Progenitor cell of endocrine pancreas (in vitro differentiated cells): ENCODE measurements at places on chromosomes 3 and 15. TPM values are rescaled to one million over a fixed set of nuclear protein-coding genes. Genes with fewer than 3 reads are reported as not detected.

DPPA2 gene
- total RNA-seq: 0.58 and 0.69 TPM in 2 replicates

DNA sequence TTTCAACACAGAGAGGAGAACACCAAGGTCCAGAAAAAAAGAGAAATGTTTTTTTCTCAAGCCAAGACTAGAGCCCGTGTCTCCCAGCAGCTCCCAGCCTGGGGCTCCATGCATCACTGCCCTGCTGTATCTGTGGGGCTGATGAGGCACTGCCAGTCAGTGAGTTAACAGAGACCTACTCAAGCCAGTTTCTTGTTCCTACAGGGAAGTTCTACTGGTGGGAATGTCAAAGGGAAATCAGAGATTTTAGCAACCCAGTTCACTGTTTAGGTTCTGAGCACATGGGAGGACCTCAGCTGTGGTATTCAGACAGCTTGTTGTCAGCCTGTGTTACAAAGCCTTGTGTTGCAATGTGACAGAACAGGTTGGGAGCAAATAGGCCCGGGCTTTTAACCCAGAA is 234.3 kb downstream of the TLE3 start:
- peaks cover 5% of the 10 kb centered on the region for H3K4me1 ChIP-seq
- no peak for DNase-seq
- H3K36me3 ChIP-seq: no peaks in the 10 kb centered on the region
- peaks cover 46% of the 10 kb centered on the region for H3K27me3 ChIP-seq
- H3K4me3 ChIP-seq: no peak overlapping the region
- no peak overlapping the region for H3K27ac ChIP-seq

GRCh38 chr15:40064231-40064894 is 25.4 kb upstream of the SRP14 start:
- DNase-seq: no peak
- no peaks in the 10 kb centered on the region for H3K27me3 ChIP-seq
- no peak overlapping the region for H3K4me3 ChIP-seq

DNA sequence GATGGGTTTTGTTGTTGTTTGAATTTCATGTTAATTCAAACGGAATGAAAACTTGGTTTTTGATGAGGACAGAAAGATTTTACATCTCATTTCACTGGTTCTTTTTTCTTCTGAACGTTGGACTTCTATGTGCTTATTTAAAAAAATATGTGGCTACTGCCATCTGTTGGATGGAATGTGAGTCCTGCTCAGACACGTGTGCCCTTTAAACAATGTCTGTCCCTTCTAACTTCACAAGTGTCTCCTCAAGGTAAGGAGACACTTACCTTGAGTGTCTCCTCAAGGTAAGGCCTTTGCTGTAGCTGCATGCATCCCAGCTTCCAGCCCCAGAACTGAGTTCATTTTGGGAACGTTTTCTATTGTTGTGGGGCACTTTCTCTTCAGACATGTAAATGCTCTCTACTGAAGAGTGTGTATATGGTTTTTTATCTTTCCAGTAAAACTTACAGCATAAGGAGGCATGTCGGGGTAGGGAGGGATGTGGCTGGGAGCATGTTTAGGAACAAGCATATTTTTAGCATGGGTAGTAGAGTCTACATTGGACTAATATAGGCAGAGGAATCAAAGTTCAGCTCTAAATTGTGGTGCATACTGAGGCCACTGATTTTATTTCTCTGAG is 63.1 kb upstream of the UBE3A start:
- H3K36me3 ChIP-seq: no peaks in the 10 kb centered on the region
- no peak overlapping the region for H3K27ac ChIP-seq
- H3K4me3 ChIP-seq: no peak overlapping the region
- no peak for DNase-seq
- no peaks in the 10 kb centered on the region for H3K4me1 ChIP-seq

- H3K27me3 ChIP-seq: no peaks in the 10 kb centered on the region
- DNase-seq: no peak
- H3K4me3 ChIP-seq: no peak overlapping the region
- H3K36me3 ChIP-seq: peaks cover 9% of the 10 kb centered on the region
- H3K27ac ChIP-seq: no peak overlapping the region
- no peaks in the 10 kb centered on the region for H3K4me1 ChIP-seq
Observed at GRCh38 chr3:160278210-160278609, 53.0 kb downstream of the C3orf80 start.

GRCh38 chr3:39269528-39269927 is 10.3 kb downstream of the CX3CR1 start:
- no peak overlapping the region for H3K27ac ChIP-seq
- H3K4me3 ChIP-seq: no peak overlapping the region
- DNase-seq: no peak
- no peaks in the 10 kb centered on the region for H3K4me1 ChIP-seq

GRCh38 chr3:108021131-108021530 is 69.7 kb downstream of the CD47 start:
- H3K4me3 ChIP-seq: no peak overlapping the region
- no peak overlapping the region for H3K27ac ChIP-seq
- no peaks in the 10 kb centered on the region for H3K36me3 ChIP-seq
- peaks cover 38% of the 10 kb centered on the region for H3K4me1 ChIP-seq
- H3K27me3 ChIP-seq: peaks cover 10% of the 10 kb centered on the region
- DNase-seq: no peak

DNA sequence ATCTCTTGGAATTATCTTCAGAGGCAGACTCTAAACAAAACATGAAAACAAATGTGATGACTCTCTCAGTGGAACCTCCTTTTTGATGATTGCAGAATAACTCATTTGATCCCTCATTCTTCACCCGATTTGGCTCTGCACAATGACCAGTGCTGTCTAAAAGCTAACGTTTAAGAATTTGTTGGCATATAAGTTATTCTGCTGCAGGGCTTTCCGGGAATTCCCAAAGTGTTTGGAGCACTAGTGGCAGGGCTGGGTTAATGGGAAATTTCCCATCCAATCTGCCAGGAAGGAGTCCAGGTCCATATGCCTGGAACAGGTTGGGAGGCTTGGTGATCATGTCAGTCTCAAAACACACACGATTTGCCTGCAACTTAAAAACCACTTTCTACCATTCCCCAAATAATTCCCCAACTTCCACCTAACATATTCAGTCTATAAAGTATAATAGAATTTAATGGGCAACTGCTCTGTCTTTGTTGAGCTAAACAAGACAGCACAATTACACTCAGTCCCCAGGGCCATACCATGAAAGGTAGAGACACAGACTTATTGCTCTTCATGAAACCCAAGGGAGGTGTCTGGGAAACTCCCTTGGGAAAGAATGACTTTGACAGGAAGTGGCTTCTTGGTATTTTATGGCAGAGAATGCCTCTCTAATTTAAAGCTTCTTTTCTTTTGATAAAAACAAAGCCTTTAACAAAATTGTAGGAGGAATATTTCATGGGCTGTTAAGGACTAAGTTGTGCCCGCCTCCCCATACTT is 38.0 kb downstream of the ARRDC4 start:
- no peak overlapping the region for H3K27ac ChIP-seq
- no peak for DNase-seq
- H3K4me1 ChIP-seq: no peaks in the 10 kb centered on the region
- H3K4me3 ChIP-seq: no peak overlapping the region

DNA sequence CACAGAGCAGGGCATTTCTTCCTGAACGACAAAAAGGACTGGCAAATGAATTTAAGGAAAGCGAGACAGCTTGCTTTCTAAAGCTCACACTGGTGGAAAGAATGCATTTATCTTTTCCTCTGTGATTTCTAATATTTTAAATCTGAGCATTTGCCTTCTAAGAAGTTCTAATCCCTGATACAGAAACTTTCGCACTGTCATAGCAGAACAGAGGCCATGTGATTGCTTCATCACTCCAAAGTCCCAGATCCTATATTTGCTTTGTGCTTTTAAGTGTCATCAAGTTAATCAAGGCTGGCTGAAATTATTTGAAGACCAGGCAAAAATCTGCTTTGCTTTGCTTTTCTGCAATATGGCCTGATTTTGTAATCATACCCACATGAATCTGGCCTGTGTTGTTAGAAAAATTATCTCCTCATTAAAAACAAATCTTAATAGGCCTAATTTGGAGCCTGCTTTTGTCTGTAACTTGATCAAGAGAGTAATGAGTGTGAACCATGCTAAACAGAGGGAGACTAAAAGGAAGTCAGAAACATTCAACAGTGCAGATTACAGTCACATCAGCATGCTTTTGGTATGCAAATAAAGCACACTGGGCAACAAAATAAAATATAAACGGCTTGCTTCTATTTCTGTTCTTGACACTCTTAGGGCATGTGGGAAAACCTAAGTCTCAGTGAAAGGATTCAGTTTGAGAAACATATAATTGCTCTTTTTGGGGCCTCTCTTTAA is 178.2 kb upstream of the ADAMTS9 start:
- H3K4me3 ChIP-seq: no peak overlapping the region
- no peak overlapping the region for H3K27ac ChIP-seq
- peaks cover 6% of the 10 kb centered on the region for H3K36me3 ChIP-seq
- no peak for DNase-seq

DNA sequence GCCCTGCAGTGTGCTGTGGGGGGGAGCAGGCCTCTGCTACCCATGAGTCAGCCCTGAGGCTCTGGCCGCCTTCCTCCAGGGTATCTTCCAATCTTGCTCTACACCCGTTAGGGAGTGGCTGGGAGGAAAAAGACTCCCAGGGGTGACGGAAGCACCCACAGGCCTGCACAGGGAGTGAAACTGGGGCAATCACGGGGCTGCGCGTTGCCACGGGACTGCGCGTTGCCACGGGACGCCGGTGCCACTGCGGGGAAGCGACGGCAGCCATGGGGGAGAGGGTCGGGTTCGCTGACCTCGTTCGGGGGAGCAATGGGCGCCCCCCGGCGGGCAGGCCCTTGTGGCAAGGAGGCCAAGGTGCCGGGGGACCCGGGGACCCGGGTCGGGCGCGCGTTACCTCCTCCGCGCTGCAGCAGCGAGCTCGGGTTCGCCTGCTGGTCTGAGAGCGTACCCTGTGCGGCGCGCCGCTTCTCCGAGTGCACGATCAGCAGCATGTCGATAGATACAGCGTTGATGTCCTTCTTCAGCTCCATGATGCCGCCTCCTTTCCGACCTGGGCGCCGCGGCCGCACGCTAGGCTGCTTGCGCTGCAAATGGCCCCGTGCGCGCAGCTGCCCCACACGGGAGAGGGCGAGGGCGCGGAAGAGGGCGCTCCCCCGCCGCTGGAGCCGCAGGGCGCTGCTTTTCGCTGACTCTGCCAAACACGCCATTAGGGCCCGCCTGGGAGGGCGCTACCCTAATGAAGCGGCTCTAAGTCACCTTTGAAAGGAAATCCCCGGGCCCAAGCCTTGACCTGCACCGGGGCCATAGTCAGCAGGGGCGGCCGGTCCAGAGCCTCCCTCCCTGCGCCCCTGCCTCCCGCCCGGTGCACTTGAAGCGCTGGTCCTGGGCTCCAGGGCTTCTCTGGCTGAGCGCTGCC is at the start of gene KY:
KY (minus strand) TSS at position 592 of the 916 bp plus-strand sequence; CDS start at position 530, 62 bp downstream.
- no peaks in the 10 kb centered on the region for H3K36me3 ChIP-seq
- H3K27ac ChIP-seq: no peak within 1 kb of the TSS
- peak within 1 kb of the TSS; percentile 66 for H3K4me3 ChIP-seq

GRCh38 chr15:58564981-58565380 is 133.2 kb downstream of the LIPC start:
- no peak overlapping the region for H3K4me3 ChIP-seq
- H3K36me3 ChIP-seq: no peaks in the 10 kb centered on the region
- peaks cover 7% of the 10 kb centered on the region for H3K4me1 ChIP-seq
- no peak overlapping the region for H3K27ac ChIP-seq
- no peaks in the 10 kb centered on the region for H3K27me3 ChIP-seq

DNA sequence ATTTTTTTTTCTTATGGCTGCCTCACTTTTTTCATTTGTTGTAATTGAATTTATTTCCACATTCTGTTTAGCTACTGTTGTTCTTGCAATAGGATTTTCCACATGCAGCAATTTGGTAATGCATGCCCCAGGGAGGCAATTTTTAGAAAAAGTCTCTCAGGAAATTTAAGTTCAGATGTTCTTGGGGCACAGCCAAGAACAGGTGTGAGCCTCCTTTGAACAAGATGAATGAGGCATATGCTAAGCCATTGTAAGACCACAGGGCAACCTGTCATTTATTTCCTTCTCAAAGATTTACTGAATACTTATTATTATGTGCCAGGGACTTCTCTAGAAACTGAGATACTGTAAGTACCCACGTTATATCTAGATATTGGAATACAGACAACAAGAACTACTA is 549.5 kb downstream of the DIPK2A start:
- H3K27me3 ChIP-seq: no peaks in the 10 kb centered on the region
- no peak overlapping the region for H3K4me3 ChIP-seq
- H3K27ac ChIP-seq: no peak overlapping the region
- no peaks in the 10 kb centered on the region for H3K36me3 ChIP-seq
- no peak for DNase-seq
- peaks cover 2% of the 10 kb centered on the region for H3K4me1 ChIP-seq

- DNase-seq: no peak
- no peak overlapping the region for H3K4me3 ChIP-seq
- H3K36me3 ChIP-seq: peaks cover 21% of the 10 kb centered on the region
- H3K27ac ChIP-seq: no peak overlapping the region
Observed at GRCh38 chr3:128094295-128095151, 29.1 kb downstream of the RUVBL1 start.

DNA sequence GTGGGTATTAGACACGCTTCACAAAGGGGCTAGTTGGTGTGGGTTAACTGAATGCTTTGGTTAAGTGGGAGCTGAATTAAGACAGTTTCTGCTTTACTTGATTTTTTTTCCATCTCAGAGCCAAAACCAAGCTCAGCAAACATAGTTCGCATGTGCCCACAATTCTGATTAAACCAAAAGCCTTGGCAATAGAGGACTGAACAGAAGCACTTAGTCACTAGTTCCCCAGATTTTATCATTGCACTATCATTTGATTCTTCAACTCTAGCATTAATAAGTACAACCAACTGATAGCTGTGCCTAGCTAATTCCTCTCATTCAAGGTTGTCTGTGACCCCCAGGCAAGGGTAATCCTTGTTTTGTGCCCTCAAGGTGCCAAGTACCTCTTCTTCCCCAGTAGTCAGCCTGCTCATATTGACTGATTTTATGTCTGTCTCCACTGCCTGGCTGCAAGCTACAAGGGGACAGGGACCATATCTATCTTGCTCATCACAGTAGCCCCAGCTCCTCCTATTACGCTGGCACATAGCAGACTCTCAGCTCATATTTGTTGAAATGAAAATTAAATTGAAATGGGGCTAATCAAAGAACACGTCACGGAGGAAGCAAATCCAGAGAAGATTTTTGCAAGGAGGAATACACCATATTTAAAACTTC is 9.9 kb upstream of the ARHGEF3 start:
- H3K36me3 ChIP-seq: no peaks in the 10 kb centered on the region
- H3K27ac ChIP-seq: peak overlapping the region; percentile 60
- no peaks in the 10 kb centered on the region for H3K27me3 ChIP-seq
- H3K4me1 ChIP-seq: peaks cover 27% of the 10 kb centered on the region
